ENCODE measurements at places on chromosomes 4 and X. TPM values are rescaled to one million over a fixed set of nuclear protein-coding genes. Genes with fewer than 3 reads are reported as not detected.
A peak's percentile ranks its signal among the peaks of the same experiment; 100 is the strongest.

DNA sequence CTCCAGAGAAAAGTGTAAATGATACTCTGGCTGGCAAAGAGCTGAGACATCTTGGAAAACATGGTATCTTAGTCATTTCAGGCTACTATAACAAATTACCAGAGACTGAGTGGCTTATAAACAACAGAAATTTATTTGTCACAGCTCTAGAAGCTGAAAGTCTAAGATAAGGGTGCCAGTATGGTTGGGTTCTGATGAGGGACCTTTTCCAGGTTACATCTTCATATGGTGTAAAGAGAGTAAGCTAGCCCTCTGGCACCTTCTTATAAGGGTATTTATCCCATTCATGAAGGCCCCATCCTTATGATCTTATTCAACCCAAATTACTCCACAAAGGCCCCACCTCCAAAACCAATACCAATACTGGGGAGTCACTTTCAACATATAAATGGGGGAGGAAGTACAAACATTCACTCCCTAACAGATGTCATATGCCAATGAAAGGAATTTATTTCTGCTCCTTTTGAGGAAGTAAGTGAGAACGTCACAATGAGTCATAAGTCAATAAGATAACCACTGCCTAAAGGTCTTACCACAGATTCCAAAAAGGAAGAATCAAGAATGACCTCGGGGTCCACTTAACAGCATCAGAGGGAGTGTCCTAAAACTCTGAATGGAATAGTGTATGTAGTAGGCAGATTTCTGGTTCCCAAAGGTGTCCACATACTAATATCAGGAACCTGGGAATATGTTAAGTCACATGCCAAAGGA lies 246.6 kb downstream of the OPHN1 start:
- H3K4me3 ChIP-seq, result peak overlapping the region; percentile 50
- DNase-seq, result no peak
- H3K4me1 ChIP-seq, result peaks cover 29% of the 10 kb centered on the region
- peaks cover 5% of the 10 kb centered on the region for H3K36me3 ChIP-seq

DNA sequence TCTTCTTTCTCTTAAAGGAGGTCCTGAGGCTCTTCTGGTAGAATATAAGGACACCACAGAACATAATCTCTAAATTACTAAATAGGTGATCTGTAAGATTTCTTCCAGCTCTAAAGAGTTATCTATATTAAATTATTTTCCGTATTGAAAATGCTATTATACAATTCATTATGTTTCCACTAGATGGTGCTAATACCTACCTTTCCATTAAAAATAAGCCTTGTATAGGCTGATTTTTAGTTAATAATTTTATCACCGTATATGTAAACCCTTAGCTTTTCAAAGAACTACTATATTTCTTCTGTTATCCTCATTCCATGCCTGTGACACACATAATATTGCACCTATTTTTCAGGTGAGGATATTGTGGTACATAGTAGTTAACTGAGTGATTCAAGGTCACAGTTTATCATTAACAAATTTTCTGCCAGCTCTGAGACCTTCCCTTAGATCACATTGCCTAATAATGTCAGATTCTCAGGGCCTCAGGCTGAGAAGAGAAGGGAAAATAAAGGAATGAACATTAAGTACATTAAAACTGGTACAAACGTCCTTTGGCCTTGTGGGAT lies 138.8 kb downstream of the TEX11 start:
- H3K27ac ChIP-seq, result no peak overlapping the region
- no peaks in the 10 kb centered on the region for H3K4me1 ChIP-seq
- peak; percentile 0 for DNase-seq
- no peak overlapping the region for H3K4me3 ChIP-seq
- no peaks in the 10 kb centered on the region for H3K36me3 ChIP-seq

- peaks cover 13% of the 10 kb centered on the region for H3K4me1 ChIP-seq
- H3K4me3 ChIP-seq, result peak overlapping the region; percentile 93
- no peak for DNase-seq
These were observed 931 bp downstream of the DDX60 start for GRCh38 chr4:168317621-168318020.

FGFR3 gene
- 0.59 TPM for total RNA-seq

GRCh38 chr4:89173336-89174090 lies 62.2 kb downstream of the TIGD2 start:
- no peaks in the 10 kb centered on the region for H3K4me1 ChIP-seq
- H3K27ac ChIP-seq, result no peak overlapping the region
- H3K36me3 ChIP-seq, result no peaks in the 10 kb centered on the region
- no peak for DNase-seq

SASH3 gene
- total RNA-seq, result not detected

GRCh38 chr4:148434075-148434773 lies 8.0 kb downstream of the NR3C2 start:
- H3K4me1 ChIP-seq, result no peaks in the 10 kb centered on the region
- DNase-seq, result no peak
- no peaks in the 10 kb centered on the region for H3K36me3 ChIP-seq
- H3K4me3 ChIP-seq, result no peak overlapping the region
- H3K27ac ChIP-seq, result no peak overlapping the region

Data from HFFc6 (cell line).